Hair follicle dermal papilla cell (primary cell): ENCODE measurements at places on chromosomes 13 and 19. TPM values are rescaled to one million over a fixed set of nuclear protein-coding genes. Genes with fewer than 3 reads are reported as not detected.

IGLON5 gene
- total RNA-seq: not detected in 2 replicates

FCHO1 gene
- total RNA-seq: 0.32 and 1.5 TPM in 2 replicates

SMIM24 gene
- total RNA-seq: not detected in 2 replicates

SYDE1 gene
- total RNA-seq: 83.4 and 90.7 TPM in 2 replicates

MBD3L2 gene
- total RNA-seq: not detected in 2 replicates

CGB1 gene
- total RNA-seq: not detected in 2 replicates

ZNF540 gene
- total RNA-seq: 0.49 TPM in 2 replicates

SIAH3 gene
- total RNA-seq: not detected in 2 replicates

ZIC5 gene
- not detected in 2 replicates for total RNA-seq

LGALS4 gene
- total RNA-seq: not detected in 2 replicates

KIR2DL3 gene
- not detected in 2 replicates for total RNA-seq

AKAP8L gene
- 64.2 and 75.5 TPM in 2 replicates for total RNA-seq

SIGLEC8 gene
- not detected in 2 replicates for total RNA-seq

TLE6 gene
- 1.1 and 2.3 TPM in 2 replicates for total RNA-seq

ZNF613 gene
- 7.1 and 11.1 TPM in 2 replicates for total RNA-seq

FPR2 gene
- not detected in 2 replicates for total RNA-seq

OR7G1 gene
- not detected in 2 replicates for total RNA-seq

APBA3 gene
- 22.1 and 22.5 TPM in 2 replicates for total RNA-seq

GPR12 gene
- not detected in 2 replicates for total RNA-seq

GPR4 gene
- not detected in 2 replicates for total RNA-seq

FFAR2 gene
- not detected in 2 replicates for total RNA-seq

ZIM2 gene
- total RNA-seq: 0.49 TPM in 1 of 2 replicates, not detected in the other

CGB2 gene
- not detected in 2 replicates for total RNA-seq

HSPB6 gene
- 13.6 and 14.8 TPM in 2 replicates for total RNA-seq

SIRT6 gene
- total RNA-seq: 11.4 and 14.9 TPM in 2 replicates

LIM2 gene
- not detected in 2 replicates for total RNA-seq

ZNF8 gene
- total RNA-seq: 11.3 and 12.8 TPM in 2 replicates

COQ8B gene
- total RNA-seq: 39.1 and 52.5 TPM in 2 replicates

ZNF20 gene
- total RNA-seq: 4.5 and 6.7 TPM in 2 replicates

TUBA3C gene
- not detected in 2 replicates for total RNA-seq

MAST1 gene
- 0.16 and 0.36 TPM in 2 replicates for total RNA-seq

FGF22 gene
- 0.16 TPM in 1 of 2 replicates, not detected in the other for total RNA-seq

KLK8 gene
- 0.16 and 0.49 TPM in 2 replicates for total RNA-seq

CNMD gene
- not detected in 2 replicates for total RNA-seq

CEACAM21 gene
- total RNA-seq: not detected in 2 replicates

PEG3 gene
- 3.1 and 7.4 TPM in 2 replicates for total RNA-seq

CARS2 gene
- total RNA-seq: 81.1 and 98.5 TPM in 2 replicates

PROZ gene
- not detected in 2 replicates for total RNA-seq

NKPD1 gene
- total RNA-seq: not detected in 2 replicates

ZNF675 gene
- 6.2 and 9.1 TPM in 2 replicates for total RNA-seq

LGI4 gene
- total RNA-seq: 1.2 and 1.3 TPM in 2 replicates

HS6ST3 gene
- total RNA-seq: not detected in 2 replicates

ZNF616 gene
- 5.8 and 7.0 TPM in 2 replicates for total RNA-seq

FAM216B gene
- not detected in 2 replicates for total RNA-seq

PLK5 gene
- total RNA-seq: under 0.01 and 0.12 TPM in 2 replicates
